Fibroblast of lung (primary cell): ENCODE measurements at places on chromosomes 6 and 20. TPM values are rescaled to one million over a fixed set of nuclear protein-coding genes. Genes with fewer than 3 reads are reported as not detected.
A peak's percentile ranks its signal among the peaks of the same experiment; 100 is the strongest.

SIRPD gene
- total RNA-seq = not detected in 2 replicates

STMN3 gene
- total RNA-seq = 16.4 and 34.3 TPM in 2 replicates

ALDH5A1 gene
- 0.26 and 0.33 TPM in 2 replicates for total RNA-seq

BPIFB1 gene
- not detected in 2 replicates for total RNA-seq

GRCh38 chr20:54295686-54296085 is 87.8 kb downstream of the PFDN4 start:
- DNase-seq = no peak
- no peaks in the 10 kb centered on the region for H3K36me3 ChIP-seq
- no peak overlapping the region for H3K27ac ChIP-seq

GRCh38 chr6:154605178-154605881 is 94.8 kb upstream of the CNKSR3 start:
- no peak overlapping the region for H3K4me3 ChIP-seq
- no peaks in the 10 kb centered on the region for H3K36me3 ChIP-seq
- H3K4me1 ChIP-seq = no peaks in the 10 kb centered on the region
- DNase-seq = no peak

DNA sequence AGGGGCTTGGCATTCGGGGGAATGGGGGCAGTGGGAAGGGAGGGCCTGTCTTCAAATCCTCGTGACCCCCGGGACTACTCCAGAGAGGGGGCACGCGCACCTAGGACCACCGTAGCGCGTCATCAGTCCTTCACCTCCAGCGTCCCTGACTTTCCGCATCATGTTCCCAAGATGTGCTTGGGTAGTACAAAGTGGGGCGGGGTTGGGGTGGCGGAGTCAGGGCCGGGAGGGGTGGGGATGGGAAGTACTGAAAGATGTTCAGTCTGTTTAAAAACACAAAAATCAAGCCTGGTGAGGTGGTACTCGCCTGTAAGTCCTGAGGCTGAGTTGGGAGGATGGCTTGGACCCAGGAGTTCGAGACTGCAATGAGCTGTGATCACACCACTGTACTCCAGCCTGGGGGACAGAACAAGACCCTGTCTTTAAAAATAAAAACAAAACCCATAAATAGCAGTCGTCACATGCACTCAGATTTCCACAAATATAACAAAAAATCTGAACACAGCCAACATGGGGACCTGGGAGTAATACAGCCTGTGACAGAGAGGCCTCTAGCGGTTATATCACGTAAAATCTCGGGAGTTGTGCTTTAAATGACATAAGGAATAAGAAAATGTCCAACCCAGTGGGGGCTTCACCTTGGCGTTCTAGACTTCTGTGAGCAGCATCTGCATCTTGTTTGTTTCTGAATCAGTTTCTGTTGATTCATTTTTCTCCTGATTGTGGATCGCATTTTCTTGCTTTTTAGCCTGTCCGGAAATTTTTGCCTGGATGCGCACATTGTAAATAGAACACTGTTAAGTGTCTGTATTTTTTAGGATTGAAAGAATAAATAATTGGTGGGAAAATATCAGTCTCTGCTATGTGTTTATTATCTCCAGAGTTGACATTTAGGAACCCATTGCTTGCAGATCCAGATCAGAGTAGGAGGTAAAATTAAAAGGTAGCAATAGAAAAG is 698 bp upstream of the LRP11 start:
- no peaks in the 10 kb centered on the region for H3K27me3 ChIP-seq
- DNase-seq = peak; percentile 68
- peak overlapping the region; percentile 52 for H3K4me3 ChIP-seq
- H3K36me3 ChIP-seq = no peaks in the 10 kb centered on the region
- peak overlapping the region; percentile 73 for H3K27ac ChIP-seq
- H3K4me1 ChIP-seq = peaks cover 15% of the 10 kb centered on the region

- H3K27me3 ChIP-seq = no peaks in the 10 kb centered on the region
- no peaks in the 10 kb centered on the region for H3K36me3 ChIP-seq
- H3K4me3 ChIP-seq = no peak overlapping the region
- H3K4me1 ChIP-seq = no peaks in the 10 kb centered on the region
- no peak for DNase-seq
These were observed 6.0 kb upstream of the RIPPLY2 start for GRCh38 chr6:83847179-83847578.

DNA sequence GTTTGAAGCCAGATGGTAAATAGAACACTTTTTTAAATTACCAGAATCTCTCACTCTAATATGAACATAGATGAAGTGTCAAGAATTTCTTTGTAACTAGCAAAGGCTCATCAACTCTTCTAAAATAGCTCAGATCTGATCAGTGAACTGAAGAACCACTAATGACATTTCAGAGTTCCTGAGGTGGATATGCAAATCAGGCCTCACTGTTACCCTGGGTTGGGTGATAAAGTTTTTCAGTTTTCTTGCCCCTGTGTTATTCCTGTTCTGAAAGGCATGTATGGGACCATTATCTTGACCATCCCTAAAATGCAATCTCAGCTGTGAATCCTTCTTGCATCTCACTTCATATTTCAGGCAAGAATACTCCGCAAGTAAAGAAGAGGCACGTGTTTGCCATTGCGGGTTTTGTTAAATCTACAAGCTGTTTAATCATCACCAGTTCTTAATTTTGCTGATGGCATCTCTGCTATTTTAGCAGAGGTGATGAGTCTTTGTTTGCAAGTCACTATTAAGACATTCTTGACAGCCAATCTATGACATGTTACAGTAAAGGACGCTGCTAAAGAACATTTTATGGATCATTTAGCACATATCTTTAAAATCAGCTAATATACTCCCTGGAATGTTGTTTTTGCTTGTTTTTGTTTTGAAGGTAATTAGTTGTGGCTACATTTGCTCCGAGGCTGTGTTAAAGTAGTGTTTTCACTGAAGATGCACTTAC is 47.9 kb downstream of the KHDC1L start:
- no peak overlapping the region for H3K4me3 ChIP-seq
- no peaks in the 10 kb centered on the region for H3K4me1 ChIP-seq
- no peaks in the 10 kb centered on the region for H3K36me3 ChIP-seq
- no peaks in the 10 kb centered on the region for H3K27me3 ChIP-seq
- no peak for DNase-seq
- no peak overlapping the region for H3K27ac ChIP-seq

GRCh38 chr6:44481056-44481455 is 93.5 kb downstream of the CDC5L start:
- no peak overlapping the region for H3K27ac ChIP-seq
- DNase-seq = no peak
- H3K4me1 ChIP-seq = no peaks in the 10 kb centered on the region
- H3K27me3 ChIP-seq = peaks cover 12% of the 10 kb centered on the region
- no peaks in the 10 kb centered on the region for H3K36me3 ChIP-seq
- no peak overlapping the region for H3K4me3 ChIP-seq

- peak overlapping the region; percentile 85 for H3K4me3 ChIP-seq
- no peaks in the 10 kb centered on the region for H3K27me3 ChIP-seq
- peaks cover 8% of the 10 kb centered on the region for H3K4me1 ChIP-seq
- no peaks in the 10 kb centered on the region for H3K36me3 ChIP-seq
These were observed 1.1 kb downstream of the JAG1 start for GRCh38 chr20:10672624-10673127.

DNA sequence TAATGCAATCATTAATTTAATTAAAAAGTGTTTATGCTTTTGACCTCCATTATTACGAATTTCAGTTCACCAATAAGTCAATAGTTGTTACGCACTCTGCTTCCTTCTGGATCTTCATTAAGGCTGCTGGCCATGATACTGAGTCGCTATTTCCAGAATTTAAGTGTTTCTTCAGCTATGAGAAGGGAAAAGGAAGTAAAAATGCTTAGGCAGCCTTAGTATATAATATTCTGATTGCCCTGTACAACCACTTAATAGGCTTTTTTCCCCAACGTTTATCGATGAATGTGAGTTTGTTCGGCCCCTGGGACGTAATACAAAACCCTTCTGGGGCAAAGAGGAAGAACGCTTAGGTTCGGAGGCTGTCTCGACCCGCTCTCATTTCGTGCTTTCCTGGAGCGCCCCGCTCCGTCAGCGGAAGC is 644 bp downstream of the OARD1 start:
- H3K27ac ChIP-seq = peak overlapping the region; percentile 94
- H3K36me3 ChIP-seq = no peaks in the 10 kb centered on the region
- H3K4me3 ChIP-seq = peak overlapping the region; percentile 81
- H3K27me3 ChIP-seq = no peaks in the 10 kb centered on the region
- no peak for DNase-seq

- H3K4me3 ChIP-seq = no peak overlapping the region
- no peaks in the 10 kb centered on the region for H3K27me3 ChIP-seq
- H3K36me3 ChIP-seq = no peaks in the 10 kb centered on the region
- H3K4me1 ChIP-seq = no peaks in the 10 kb centered on the region
- no peak overlapping the region for H3K27ac ChIP-seq
These were observed 137.0 kb downstream of the NRN1 start for GRCh38 chr6:5869676-5870075.
